GM12865 (cell line): ENCODE measurements at places on chromosomes 4 and X.

DNA sequence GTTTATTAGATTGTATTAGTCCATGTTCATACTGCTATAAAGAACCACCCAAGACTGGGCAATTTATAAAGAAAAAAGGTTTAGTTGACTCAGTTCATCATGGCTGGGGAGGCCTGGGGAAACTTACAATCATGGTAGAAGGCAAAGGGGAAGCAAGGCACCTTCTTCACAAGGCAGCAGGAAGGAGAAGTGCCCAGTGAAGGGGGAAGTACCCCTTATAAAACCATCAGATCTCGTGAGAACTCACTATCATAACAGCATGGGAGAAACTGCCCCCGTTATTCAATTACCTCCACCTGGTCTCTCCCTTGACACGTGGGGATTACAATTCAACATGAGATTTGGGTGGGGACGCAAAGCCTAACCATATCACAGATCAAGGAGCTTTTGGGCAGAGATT, 8.1 kb upstream of the HSD17B13 start:
- DNase-seq: no peak

- DNase-seq: no peak
Measured at GRCh38 chr4:15118292-15118691, 116.0 kb downstream of the CPEB2 start.

DNA sequence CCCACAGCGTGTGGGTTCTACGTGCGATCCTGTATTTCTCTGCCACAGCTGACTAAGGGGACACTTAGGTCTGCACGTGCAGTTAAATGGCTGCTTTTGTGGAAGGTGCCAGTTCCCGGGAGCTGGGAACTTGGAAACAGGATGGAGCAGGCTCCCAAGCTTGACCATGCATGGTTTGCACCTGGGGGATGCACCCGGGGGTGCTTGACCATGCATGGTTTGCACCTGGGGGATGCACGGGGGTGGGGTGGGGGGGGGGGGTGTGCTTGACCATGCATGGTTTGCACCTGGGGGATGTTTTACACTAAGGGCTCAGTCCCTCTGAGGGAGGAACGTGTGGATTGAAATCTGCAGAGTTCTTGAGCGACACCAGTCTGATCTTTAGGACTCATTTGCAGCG, 5.7 kb downstream of the WFS1 start:
- no peak for DNase-seq

GRCh38 chr4:140212646-140213045, 58.7 kb upstream of the MAML3 start:
- DNase-seq: no peak
